ENCODE measurements at places on chromosomes 7 and 10.

GRCh38 chr10:48710647-48711275 lies 26.1 kb downstream of the WDFY4 start:
- no peak for DNase-seq

- DNase-seq = no peak
Measured at GRCh38 chr10:112148331-112148730, 35.2 kb downstream of the GPAM start.

GRCh38 chr7:99860281-99861127 lies 16.3 kb downstream of the OR2AE1 start:
- no peak for DNase-seq

- no peak for DNase-seq
Measured at GRCh38 chr10:398954-399353, 263.7 kb downstream of the ZMYND11 start.

- DNase-seq = no peak
Measured at GRCh38 chr7:79272066-79272669, 181.3 kb downstream of the MAGI2 start.

GRCh38 chr10:88551246-88551645 lies 31.9 kb downstream of the RNLS start:
- no peak for DNase-seq

DNA sequence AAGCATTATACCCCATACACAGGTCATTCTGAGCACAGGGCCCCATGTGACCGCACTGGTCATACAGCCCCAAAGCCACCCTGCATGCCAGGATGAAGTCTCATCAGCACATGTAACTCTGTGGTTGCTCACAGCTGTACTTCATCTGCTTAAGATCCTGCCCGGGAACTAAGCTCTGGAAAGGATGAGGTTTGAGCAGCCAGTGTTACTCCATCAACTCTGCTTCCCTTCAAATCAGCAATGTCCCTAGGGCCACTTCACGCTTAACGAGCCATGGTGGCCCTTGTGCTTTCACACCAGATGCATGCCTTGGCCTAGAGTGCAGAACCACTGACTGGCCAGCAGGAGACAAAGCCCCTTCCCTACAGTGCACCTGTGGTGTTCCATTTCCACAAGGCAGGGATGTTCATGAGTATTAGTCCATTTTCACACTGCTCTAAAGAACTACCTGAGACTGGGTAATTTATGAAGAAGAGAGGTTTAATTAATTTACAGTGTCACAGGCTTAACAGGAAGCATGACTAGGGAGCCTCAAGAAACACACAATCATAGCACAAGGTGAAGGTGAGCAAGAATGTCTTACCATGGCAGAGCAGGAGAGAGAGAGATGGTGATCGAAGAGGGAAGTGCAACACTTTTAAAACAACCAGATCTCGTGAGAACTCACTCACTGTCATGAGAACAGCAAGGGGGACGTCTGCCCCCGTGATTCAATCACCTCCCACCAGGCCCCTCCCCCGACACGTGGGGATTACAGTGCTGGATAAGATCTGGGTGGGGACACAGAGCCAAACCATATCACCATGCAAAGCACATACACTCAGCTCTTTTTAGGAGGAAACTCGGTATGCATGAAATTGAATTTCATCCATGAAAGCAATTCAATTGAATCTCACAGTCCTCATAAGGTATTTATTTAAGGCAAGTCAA lies 149.0 kb upstream of the CDCA7L start:
- DNase-seq = no peak

DNA sequence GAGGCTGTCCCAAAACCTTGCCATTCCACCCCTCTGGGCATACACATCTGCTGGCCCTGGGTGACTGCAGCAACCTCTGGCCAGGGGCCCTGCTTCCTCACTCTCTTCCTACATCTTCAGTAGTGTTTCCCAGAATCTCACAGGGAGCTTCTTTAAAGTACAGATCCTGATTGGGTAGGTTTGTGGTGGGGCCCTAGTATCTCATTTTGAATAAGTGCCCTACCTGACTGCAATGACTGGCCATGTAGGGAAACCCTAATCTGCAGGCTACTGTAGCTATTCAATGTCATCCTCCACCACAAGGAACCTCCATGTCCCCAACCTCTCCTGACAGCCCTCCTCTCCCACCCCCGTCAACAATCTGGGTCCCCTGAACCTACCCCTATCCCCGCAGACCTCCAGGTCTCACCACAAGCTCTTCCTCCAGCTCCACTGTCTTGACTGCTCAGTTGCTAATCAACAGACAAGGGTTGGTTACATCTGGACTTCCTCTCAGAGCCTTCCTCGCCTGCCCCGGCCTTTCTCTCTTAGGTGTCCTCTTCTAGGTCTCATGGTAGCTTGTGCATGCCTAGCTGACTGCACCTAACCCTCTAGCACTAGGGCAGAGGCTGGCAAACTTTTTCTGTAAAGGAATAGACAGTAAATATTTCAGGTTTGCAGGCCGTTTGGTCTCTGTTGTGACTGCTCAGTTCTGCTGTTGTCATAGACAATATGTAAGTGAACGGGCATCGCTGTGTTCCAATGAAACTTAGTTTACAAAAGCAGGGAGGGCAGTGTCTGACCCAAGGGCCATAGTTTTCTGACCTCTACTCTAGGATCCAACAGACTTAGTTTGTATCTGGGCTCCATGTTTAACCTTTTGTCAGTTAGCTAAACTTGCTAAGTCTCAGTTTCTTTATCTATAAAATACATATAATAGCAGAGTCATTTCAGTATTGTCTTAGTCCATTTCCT lies 121.1 kb downstream of the AOAH start:
- no peak for DNase-seq

GRCh38 chr7:15556339-15557105 lies 5.3 kb downstream of the AGMO start:
- no peak for DNase-seq

DNA sequence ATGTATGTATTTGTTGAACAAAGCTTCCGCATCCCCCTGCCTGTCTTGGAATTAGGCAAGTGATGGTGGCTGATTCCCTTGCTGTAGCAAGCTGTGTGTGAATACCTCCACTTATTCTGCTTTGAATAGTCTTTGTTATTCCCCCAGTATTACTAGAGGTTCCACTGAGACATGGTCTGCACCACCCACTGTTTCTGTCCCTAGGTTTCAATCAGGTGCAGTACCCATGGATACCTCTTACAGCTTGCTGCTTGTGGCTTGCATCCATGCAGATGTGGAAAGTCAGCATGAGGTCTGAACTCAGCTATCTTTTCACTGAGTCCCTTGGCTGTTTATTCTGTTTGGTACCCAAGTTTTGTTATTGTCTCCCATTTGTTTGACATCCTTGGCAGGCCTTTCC lies 447.4 kb downstream of the GRM8 start:
- no peak for DNase-seq

DNA sequence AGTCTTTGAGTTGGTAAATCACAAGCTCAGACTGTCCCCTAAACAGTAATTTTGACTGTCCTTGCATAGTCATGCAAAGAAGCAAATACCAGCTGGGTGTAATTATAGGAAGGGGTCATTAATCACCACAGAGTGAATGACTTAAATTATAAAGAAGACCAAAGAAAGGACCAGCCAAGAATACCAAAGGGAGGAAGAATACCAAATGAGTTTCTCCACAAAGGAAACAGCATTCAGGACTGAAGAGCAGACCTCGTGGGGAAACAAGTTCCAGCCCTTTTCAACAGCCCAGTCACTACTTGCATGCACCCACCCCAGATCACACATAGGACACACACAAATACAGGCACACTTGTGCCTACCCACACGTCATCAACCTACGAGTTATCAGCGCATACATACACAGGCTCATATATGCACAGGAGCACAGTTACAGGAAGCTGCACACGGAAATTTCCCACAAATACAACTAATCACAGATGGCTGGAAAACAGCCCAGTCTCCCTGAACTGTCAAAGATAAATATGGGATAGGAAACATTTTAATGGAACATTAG lies 77.6 kb downstream of the DENND2A start:
- no peak for DNase-seq

DNA sequence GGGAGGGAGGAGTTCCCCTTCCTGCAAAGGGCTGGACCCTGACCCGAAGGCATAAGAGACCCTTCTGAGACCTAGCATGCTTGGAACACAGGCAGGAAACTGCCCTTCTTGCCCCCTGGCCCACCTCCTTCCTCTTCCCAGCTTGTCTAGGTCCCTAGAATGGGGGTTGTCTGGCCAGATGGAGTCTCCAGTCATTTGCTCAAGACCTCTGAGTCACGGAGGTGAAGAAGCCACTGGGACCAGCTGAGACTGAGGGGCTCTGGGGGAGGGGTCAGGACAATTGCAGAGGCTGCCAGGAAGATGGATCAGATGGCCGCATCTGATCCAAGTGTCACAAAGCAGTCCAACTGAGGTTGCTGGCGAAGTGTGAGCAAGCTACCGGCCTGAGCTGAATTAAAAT lies 46.2 kb downstream of the COL13A1 start:
- no peak for DNase-seq

GRCh38 chr10:100826031-100826651 lies 80.8 kb downstream of the PAX2 start:
- no peak for DNase-seq

- DNase-seq = no peak
Measured at GRCh38 chr7:98551611-98552273, 65.3 kb upstream of the NPTX2 start.

DNA sequence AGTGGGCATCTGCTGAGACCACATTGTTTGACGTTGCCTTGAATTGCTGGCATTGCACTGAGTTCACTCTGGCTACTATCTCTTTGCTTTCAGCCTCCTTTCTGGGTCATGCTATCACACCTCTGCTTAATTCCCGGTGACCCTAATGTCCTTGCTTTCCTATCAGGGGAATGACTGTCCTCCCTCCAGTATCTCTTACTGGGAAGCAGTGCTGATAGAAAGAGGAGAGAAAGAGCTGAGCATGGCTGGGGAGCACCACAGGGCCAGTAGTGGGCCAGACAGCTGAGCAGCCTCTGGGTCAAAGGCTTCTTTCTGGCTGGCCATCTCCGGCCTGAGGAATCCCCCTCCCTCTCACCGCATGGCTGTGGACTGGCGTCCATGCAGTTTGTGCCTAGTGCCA lies 428.7 kb downstream of the INHBA start:
- DNase-seq = no peak

- no peak for DNase-seq
Measured at GRCh38 chr10:63268149-63268797, 135.1 kb downstream of the NRBF2 start.

DNA sequence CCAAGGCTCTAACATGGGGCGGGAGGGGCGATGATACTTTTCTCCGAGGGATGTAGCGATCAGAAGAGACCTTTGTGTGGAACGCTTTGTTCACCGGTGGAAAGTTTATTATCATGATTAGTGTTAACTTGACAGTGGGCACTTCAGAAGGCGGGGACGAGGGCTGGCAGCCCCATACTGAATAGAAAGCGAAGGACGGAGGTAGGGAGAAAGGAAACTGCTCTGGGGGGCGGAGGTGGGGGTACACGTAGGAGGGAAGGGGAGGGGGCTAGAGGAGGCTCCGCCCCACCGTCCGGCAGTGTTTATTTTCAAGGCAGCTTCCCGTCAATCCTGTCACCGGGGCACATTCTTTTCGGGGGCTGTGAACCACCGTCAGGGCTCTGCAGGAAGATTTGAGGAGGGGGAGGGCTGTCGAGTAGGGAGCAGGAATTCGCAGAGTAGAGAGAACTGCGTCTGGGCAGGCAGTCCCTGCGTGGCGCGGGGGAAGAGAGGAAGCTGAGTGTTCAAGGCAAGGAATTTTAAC lies 9.4 kb upstream of the NKX2-3 start:
- no peak for DNase-seq

- no peak for DNase-seq
Measured at GRCh38 chr7:45689011-45689796, 115.0 kb downstream of the ADCY1 start.

GRCh38 chr7:69517985-69518704 lies 80.1 kb upstream of the AUTS2 start:
- no peak for DNase-seq

GRCh38 chr7:144835155-144835611 lies 670 bp downstream of the TPK1 start:
- DNase-seq = peak; percentile 36

GRCh38 chr7:92403760-92404074 lies 43.6 kb upstream of the GATAD1 start:
- DNase-seq = no peak

- DNase-seq = no peak
Measured at GRCh38 chr7:128148676-128149075, 92.4 kb upstream of the LEP start.

DNA sequence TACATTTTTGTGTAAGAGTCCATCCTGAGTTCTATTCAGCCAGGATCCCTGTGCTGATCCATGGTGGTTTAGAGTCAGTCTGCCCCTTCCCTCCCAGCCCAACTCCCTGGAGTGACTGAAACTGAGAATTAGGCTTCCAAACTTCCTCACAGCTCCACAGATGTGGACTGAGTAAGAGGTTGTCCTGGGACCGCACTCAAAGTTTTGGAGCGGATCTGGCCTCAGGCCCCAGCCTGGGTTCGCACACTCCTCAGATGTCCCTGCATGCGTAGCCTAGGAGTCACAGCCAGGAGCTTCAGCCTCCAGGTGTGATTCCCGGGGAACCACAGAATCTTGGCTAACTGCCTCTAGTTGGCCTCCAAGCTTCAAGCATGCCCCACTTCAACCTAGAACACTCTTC lies 218.1 kb downstream of the C7orf25 start:
- no peak for DNase-seq

DNA sequence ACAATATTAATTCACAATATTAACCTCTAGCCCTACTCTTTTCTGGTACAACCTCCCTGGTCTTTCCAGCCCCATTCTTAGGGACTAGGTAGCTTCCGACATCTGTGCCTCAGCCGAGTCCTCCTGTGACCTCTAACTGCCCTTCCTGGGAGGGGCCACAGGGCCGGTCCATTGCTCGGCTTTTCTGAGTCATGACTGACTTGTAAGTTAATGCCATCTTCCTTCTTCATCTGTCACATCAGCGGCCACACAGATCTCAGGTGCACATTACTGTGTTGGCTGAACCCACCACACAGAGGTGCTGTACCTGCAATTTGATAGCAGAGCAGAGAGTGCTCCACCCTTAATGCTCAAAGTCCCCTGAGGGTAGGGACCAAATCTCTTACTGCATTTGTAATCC lies 4.1 kb upstream of the CPA4 start:
- no peak for DNase-seq

- DNase-seq = no peak
Measured at GRCh38 chr10:4586776-4587175, 239.2 kb upstream of the AKR1E2 start.

GRCh38 chr7:5001911-5002310 lies 42.9 kb upstream of the MMD2 start:
- no peak for DNase-seq

GRCh38 chr7:73426016-73426415 lies 7.6 kb upstream of the FZD9 start:
- no peak for DNase-seq

DNA sequence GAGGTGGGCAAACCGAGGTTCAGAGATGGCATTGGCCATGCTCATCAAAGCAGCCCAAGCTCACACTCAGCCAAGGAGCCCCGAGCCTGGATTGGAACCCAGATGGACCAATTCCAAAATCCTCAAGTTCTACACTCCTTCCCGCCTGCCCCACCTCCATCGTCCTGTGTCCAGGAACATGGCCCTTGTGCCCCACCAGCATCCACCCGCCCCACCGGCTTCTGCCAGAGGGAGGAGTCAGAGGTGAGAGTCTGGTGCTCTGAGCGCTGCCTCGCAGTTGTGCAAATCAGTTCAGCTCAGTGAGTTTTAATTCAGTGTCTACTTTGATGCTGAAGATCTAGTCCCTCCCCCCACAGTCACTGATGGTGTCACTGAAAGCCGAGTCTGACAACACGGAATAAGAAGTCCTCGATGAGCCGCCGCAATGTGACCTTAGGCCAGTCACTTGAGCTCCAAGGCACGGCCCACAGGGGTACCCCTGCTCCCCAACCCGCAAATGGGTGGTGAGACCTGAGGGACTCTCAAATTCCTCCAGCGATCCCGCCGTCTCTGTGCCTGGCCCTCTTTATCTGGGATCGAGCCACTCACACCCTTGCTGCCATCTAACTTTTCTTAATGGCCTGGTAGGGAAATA lies 26.3 kb downstream of the PRKAG2 start:
- DNase-seq = no peak
